ENCODE measurements at places on chromosomes 7 and 10.

DNA sequence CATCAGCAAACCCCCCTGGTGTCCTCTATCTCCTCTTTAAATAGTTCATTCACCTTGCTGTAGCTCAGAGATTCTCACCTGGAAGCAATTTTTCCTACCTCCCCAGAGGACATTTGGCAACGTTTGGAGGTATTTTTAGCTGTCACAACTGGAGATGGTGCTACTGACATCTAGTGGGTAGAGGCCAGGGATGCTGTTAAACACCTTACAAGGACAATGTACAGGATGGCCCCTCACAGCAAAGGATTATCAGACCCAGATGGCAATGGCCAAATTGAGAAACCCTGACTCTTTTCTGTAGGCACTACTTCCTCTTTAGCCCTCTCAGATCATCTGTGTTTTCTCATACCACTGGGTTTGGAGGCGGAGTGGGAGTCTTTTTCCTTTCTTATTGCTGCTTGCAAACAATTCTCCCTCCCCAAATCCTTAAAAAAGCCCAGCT lies 13.2 kb upstream of the TRA2A start:
- no peak for DNase-seq

GRCh38 chr10:91201213-91201996 lies 19.1 kb upstream of the PCGF5 start:
- DNase-seq, result no peak

GRCh38 chr7:74181821-74182220 lies 7.7 kb downstream of the EIF4H start:
- DNase-seq, result no peak

DNA sequence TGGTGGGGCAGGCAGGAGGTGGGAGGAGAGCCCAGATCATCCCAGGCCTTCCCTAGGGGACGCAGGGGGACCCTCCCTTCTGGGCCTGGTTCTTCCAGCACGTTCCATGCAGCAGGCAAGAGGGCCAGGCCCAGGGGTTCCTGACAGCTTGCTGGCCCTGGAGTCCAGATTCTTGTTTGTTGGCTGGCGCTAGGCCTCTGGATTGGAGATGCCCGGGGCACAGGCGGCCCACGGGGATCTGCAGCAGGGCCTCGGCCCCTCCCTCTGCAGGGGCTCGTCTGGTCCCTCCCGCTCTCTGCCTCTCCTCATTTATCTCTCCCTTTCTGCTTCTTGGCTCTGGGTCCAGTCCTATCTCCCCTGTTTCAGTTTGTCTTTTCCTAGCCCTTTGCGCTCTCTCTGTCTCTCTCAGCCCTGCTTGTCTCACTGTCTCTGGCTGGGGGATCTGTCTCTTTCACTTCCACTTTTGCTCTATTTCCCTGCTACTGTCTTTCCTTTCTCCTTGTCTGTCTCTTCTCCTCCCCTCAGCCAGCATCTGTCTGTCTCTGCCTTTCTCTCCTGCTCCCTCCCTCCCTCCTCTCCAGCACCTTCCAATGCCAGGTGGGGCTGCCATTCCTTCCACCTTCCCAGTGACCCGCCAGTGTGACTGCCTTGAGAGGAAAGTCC lies 1.1 kb upstream of the AQP1 start:
- no peak for DNase-seq

DNA sequence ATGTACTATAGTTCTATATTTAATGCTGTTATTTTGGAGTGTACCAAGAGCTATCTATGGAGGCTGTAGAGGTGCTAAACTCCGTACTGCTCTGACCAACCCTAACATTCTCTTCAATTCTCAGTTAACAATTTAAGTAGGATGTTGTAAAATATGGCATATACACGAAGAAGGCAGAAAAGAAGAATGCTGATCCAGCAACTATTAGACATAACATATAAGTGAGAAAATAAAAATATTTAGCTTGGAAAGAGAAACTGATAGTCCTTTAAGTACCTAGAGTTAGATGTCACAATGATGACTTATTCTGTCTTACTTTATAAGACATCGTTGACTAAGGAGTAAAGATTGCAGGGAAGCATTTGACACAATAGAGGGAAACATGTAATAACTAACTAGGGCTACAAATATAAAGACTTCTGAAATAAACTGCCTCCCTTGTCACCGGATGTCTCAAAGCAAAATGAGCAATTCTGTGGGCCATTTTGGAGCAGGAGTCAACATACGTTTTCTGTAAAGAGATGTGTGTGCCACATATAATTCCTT lies 159.5 kb downstream of the CPEB3 start:
- DNase-seq, result no peak

GRCh38 chr10:53071505-53072125 lies 299.0 kb upstream of the MBL2 start:
- DNase-seq, result no peak

DNA sequence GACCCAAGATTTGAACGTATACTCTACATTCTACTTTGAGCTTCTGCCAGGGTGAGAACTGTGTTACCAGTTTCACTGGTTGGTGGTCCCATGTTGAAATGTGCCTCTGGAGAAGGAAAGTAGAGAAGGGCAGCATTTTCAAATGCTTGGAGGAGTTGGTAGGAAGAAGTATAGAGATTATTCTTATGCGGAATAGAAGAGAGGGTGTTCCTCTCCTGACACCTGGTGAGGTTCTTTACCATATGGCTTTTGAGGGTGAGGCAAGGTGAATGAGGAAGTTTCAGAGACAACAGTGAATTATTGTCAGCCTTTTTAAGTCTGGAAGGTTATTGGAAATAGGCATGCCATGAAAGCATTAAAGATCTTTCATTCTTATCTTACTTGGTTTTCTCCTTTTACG lies 34.3 kb downstream of the R3HCC1L start:
- no peak for DNase-seq

GRCh38 chr7:66747881-66748511 lies 7.5 kb downstream of the RABGEF1 start:
- no peak for DNase-seq

DNA sequence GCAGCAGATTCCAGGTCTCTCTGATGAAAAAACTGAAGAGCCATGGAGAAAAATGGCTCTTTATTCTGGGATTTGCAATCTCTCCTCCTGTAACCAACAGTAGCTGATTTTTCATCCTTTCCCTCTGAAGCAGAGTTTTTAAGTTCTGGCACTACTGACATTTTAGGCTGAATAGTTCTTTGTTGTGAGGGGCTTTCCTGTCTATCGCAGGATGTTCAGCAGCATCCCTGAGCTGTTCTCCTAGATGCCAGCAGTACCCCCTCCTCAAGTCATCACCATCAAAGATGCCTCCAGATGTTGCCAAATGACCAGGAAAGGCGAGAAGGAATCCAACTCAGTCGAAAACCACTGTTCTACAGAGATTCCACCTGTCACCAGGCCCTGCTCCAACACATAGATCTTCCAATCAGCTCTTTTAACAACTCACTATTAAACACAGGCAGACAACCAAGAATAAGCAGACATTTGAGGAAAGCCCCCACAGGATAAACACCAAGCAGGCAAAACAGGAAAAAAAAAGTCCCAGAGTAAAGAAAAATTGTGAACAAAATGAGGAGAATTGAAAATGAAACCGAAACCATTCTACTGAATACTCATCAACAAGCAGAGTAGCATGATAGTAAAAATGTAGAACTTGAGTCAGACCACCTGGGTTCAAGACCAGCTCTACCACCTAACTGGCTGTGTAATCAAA lies 124.8 kb downstream of the MPP7 start:
- peak; percentile 42 for DNase-seq

DNA sequence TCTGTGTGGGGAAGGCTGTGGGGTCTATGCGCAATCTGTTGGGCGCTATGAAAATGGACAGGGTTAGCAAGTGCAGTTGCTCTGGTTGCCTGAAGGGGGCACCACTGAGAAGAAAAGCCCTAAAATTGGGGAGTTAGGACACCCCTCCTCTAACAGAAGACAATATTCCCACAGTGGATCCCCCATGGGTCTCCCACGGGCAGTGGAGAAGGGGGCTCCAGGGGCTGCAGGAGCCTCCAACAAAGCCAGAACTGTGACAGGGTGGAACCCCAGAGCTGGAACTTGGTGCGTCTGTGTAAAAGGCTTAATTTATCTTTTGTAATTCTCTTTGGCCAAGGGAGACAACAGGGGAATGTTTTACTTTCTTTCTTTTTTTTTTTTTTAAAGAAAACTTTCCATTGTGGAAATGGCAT lies 12.5 kb upstream of the COL13A1 start:
- no peak for DNase-seq

GRCh38 chr10:16789261-16789660 lies 28.0 kb downstream of the RSU1 start:
- DNase-seq, result no peak
